ENCODE measurements at places on chromosomes 7 and 10.

- no peak for DNase-seq
These were observed 54.3 kb upstream of the SMNDC1 start for GRCh38 chr10:110358869-110359629.

DNA sequence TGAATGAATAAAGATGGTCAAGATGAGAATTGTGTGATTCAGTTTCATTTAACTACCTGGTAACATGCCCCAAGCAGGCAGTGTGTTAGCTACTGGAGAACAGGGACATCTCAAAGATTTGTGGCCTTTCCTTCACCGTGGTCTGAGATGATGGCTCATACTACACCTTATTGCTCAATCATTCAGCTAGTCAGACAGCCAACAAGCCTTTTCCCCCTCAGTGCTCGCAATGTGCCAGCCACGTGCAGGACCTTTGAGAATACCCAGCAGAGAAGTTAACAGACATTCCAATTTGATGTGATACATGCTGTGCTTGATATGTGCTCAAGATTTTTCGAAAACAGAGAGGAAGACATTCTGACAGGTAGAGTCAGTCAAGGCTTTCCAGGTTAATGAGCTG, 562.8 kb downstream of the SUGCT start:
- no peak for DNase-seq

DNA sequence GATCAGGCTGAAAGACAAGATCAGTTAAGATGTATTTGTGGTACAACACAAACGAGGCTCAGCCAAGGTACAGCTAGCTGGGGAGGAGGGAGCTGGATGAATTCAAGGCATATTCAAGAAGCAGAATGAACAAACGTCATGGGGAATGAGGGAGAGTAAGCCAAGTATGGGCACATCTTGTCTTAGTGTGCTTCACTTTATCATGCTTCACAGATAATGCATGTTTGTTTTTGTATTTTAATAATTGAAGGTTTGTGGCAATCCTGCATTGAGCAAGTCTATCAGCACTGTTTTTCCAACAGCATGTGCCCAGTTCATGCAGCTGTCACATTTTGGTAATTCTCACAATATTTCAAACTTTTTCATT, 135.4 kb downstream of the HIBADH start:
- no peak for DNase-seq

DNA sequence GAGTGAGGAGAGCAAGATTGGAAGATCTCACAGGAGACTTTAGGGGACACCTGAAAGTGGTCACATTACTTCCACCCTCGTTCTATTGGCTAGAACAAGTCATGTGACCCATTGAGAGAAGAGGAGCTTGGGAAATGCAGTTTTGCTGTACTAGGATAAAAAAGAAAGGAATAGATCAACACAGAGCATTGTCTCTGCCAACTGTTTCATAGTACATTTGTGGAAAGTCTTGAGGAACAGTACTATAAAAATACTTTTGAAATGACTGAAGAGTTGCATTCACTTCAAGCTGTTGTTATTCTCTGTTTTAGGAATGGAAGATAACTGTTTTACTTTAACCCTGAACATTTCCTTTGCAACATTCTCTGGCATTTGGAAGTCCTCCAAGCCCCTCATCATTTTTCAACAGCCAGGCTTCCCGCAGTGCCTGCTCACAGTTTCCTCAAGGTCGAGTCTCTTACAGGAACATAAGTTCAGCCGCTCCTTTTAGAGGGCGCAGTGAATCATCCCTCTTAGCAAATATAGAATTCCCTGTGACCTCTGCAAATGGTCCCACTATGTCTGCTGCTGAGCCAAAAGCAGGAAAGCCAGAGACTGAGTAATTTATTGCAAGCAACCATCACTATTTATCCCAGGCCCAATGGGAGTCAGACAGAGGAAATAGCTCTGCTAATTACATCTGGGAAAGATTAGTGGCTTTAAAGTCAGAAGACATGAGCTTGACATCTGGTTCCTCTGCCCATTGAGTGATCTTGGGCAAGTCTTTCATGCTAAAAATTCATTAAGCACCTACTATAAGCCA, 40.7 kb downstream of the MRPL32 start:
- DNase-seq: no peak

- no peak for DNase-seq
These were observed 101.2 kb downstream of the GRID1 start for GRCh38 chr10:86265236-86265894.

GRCh38 chr7:27299861-27300260, 57.3 kb downstream of the EVX1 start:
- DNase-seq: no peak

- DNase-seq: no peak
These were observed 472.6 kb downstream of the PLXNA4 start for GRCh38 chr7:132103718-132104117.

- DNase-seq: peak; percentile 44
These were observed 73.3 kb downstream of the ZMIZ1 start for GRCh38 chr10:79142064-79142491.

DNA sequence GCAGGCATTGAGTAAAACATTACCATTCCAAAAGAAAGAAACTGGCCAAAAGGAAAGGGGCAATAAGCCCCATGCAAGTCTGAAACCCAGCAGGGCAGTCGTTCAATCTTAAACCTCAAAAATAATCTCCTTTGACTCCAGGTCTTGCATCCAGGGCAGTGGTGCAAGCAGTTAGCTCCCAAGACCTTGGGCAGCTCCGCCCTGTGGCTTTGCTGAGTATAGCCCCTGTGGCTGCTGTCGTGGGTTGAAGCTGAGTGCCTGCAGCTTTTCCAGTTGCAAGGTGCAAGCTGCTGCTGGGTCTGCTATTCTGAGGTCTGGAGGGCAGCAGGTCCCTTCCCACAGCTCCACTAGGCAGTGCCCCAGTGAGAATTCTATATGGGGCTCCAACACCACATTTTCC, 580.1 kb upstream of the AUTS2 start:
- DNase-seq: no peak

DNA sequence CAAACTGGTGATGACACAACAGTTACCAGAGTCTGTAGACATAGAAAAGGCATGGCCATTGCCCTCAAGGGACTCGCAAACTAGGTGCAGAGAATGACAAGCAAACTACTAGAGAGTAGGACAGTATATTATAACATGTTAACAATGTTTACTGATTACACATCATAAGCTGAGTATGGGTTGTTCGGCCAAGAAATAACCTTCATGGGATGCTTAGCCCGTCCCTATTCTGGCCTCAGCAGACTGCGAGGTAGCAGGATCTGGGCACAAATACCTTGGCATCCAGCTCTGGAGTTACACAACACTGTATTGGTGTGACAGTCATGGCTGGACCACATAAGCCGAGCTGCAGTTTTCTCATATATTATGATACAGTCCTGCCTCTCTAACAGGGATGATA, 51.4 kb downstream of the ABCB4 start:
- no peak for DNase-seq
